ENCODE measurements at places on chromosomes 3 and 15. TPM values are rescaled to one million over a fixed set of nuclear protein-coding genes. Genes with fewer than 3 reads are reported as not detected.
A peak's percentile ranks its signal among the peaks of the same experiment; 100 is the strongest.

ARPIN gene
- 18.2 TPM for total RNA-seq

DNA sequence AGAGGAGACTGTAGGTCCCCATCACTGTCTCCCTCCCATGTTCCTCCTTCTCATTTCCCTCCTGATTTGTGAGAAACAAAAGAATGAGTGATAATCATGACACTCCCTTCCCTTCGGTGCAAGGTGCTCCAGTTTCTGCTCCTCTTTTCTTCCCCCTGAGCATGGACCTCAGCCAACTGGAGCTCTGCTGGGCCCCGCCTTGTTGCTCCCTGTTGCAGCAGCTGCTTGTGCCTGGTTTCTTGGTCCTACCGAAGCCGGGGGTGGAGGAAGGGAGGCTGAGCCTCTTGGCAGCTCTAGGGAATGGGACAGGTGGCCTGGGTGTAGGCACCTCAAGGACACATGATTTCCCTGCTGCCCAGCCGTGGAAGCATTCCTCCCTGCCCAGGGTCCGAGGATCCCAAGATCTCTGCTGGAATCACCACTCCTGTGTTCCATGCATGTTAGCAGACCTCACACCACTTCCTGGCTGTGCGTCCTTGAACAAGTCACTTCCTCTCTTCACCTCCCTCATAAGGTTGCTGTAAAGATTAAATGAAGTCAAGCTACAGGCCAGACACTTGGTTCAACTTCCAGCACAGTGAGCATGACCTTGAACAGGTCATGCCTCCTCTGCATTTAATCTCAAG, 131.6 kb upstream of the ABHD17C start:
- peaks cover 35% of the 10 kb centered on the region for H3K36me3 ChIP-seq
- H3K4me1 ChIP-seq, result peaks cover 48% of the 10 kb centered on the region
- no peak for DNase-seq
- H3K4me3 ChIP-seq, result no peak overlapping the region
- no peak overlapping the region for H3K27ac ChIP-seq

RBP2 gene
- total RNA-seq, result not detected

- DNase-seq, result peak; percentile 68
- no peak overlapping the region for H3K27ac ChIP-seq
- H3K4me3 ChIP-seq, result no peak overlapping the region
- H3K4me1 ChIP-seq, result peaks cover 24% of the 10 kb centered on the region
Measured at GRCh38 chr3:10514407-10515069, 9.2 kb upstream of the ATP2B2 start.

GRCh38 chr3:141049681-141050080, 1.5 kb upstream of the SPSB4 start:
- H3K27me3 ChIP-seq, result peaks cover 26% of the 10 kb centered on the region
- peaks cover 13% of the 10 kb centered on the region for H3K4me1 ChIP-seq
- no peak overlapping the region for H3K27ac ChIP-seq
- no peak for DNase-seq
- no peaks in the 10 kb centered on the region for H3K36me3 ChIP-seq

DNA sequence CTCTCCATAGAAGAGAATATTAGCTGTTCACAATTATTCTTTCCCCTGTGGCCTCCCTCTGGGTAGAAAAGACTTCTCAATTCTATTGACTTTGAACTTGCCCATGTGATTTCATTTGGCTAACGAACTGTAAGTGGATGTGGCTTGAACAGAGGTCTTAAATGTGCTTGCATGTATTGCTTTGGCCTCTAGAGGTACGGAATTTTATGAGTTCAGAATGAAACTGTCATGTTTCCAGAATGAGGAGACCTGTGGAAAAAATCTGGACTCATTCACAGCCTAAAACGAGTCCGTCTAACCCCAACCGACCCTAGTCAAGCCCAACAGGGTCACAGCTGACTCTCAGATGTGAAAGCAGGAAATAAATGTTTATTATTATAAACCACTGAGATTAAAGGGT, 596.7 kb upstream of the UBE2E2 start:
- no peak overlapping the region for H3K4me3 ChIP-seq
- no peaks in the 10 kb centered on the region for H3K36me3 ChIP-seq
- DNase-seq, result no peak
- no peak overlapping the region for H3K27ac ChIP-seq

DNA sequence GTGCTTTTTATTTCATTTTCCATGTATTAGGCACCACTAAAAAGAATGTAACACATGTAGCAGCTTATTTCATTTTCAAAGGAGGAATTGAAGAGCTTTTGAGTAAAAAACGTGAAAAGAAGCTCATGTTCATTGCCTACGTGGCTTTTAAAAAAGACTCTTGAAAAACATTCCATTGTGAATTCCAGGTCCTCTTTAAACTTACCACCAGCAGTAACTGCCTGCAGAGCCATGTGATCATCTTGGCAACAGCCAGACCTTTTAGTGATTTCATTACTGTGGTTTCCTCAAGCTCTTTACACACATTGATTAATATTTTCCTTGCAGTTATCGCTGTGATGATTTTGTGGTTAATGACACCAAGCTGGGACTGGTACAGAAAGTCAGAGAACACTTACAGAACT, 43.8 kb upstream of the FBXL22 start:
- peaks cover 35% of the 10 kb centered on the region for H3K4me1 ChIP-seq
- peaks cover 7% of the 10 kb centered on the region for H3K36me3 ChIP-seq
- peak overlapping the region; percentile 54 for H3K4me3 ChIP-seq
- H3K27ac ChIP-seq, result peak overlapping the region; percentile 96
- no peaks in the 10 kb centered on the region for H3K27me3 ChIP-seq

GRCh38 chr15:90799639-90800170, 68.7 kb upstream of the FURIN start:
- no peak for DNase-seq
- no peaks in the 10 kb centered on the region for H3K27me3 ChIP-seq
- H3K4me1 ChIP-seq, result no peaks in the 10 kb centered on the region
- H3K36me3 ChIP-seq, result no peaks in the 10 kb centered on the region

RTP3 gene
- not detected for total RNA-seq

DNA sequence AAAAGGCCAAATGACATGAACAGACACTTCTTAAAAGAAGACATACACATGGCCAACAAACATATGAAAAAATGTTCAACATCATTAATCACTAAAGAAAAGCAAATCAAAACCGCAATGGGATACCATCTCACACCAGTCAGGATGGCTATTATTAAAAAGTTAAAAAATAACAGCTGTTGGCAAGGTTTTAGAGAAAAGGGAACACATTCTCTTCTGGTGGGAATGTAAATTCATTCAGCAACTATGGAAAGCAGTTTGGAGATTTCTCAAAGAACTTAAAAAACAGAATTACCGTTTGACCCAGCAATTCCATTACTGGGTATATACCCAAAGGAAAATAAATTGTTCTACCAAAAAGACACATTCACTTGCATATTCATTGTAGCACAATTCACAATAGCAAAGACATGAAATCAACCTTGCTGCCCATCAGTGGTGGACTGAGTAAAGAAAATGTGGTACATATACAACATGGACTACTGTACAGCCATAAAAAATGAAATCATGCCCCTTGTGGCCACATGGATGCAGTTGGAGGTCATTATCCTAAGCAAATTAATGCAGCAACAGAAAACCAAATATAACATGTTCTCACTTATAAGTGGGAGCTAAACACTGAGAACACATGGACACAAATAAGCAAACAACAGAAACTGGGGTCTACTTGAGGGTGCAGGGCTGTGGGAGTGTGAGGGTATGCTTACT, 190.7 kb upstream of the MCTP2 start:
- H3K4me3 ChIP-seq, result no peak overlapping the region
- no peak overlapping the region for H3K27ac ChIP-seq
- peaks cover 1% of the 10 kb centered on the region for H3K27me3 ChIP-seq
- DNase-seq, result no peak

DNA sequence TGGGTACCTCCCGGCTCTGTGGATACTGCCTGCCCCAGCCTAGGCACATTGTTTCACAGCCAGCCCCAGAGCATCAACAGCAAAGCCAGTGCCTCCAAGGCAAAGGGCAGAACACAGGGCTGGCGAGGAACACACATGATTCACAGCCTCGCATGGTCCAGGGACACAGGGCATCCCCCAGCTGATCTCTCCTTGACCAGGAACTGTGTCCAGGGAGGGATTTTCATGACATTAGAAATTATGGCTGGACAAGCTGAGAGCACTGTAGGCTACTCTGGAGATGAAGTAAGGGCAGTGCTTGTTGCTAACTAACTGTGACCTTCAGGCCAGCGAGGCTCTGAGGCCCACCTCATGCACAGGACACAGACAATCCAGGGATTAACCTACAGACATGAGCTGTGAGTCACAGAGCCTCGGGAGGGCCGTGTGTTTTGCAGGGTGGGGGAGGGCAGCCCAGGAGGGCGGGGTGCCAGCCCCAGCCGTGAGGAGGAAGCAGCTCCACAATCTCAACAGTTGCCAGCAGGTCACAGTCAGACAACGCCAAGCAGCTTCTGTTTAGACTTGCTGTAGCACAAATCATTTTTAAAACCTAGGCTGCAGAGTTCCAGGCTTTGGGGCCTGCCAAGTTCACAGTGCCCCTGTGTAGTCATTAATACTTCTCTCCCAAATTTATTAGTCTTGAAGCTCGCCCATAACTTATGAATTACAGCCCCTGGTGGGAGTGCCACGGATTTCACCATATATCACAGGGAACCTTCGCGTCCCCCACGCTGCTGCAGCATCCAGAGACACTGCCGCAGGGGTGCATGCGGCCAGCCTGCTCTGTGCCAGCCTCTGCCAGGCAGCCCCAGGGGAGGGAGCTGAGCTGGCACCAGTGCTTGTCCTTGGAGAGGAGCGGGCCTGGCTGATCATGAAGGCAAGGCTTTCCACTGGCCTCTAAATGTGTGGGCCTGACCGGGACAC, 114.7 kb downstream of the ETFA start:
- no peaks in the 10 kb centered on the region for H3K36me3 ChIP-seq
- peaks cover 46% of the 10 kb centered on the region for H3K4me1 ChIP-seq
- H3K27me3 ChIP-seq, result no peaks in the 10 kb centered on the region
- no peak overlapping the region for H3K4me3 ChIP-seq

C3orf22 gene
- not detected for total RNA-seq

- no peaks in the 10 kb centered on the region for H3K36me3 ChIP-seq
- H3K4me3 ChIP-seq, result peak overlapping the region; percentile 79
- H3K4me1 ChIP-seq, result peaks cover 34% of the 10 kb centered on the region
- H3K27me3 ChIP-seq, result no peaks in the 10 kb centered on the region
- peak overlapping the region; percentile 52 for H3K27ac ChIP-seq
Measured at GRCh38 chr3:27632431-27633223, 89.5 kb downstream of the EOMES start.

GRCh38 chr3:104878395-104878794, 488.3 kb upstream of the ALCAM start:
- peaks cover 3% of the 10 kb centered on the region for H3K36me3 ChIP-seq
- peaks cover 21% of the 10 kb centered on the region for H3K4me1 ChIP-seq
- DNase-seq, result no peak
- H3K27me3 ChIP-seq, result no peaks in the 10 kb centered on the region
- H3K27ac ChIP-seq, result peak overlapping the region; percentile 57

TLR9 gene
- total RNA-seq, result not detected

All from chondrocyte (in vitro differentiated cells).